ENCODE measurements at places on chromosomes 1 and 21.

DNA sequence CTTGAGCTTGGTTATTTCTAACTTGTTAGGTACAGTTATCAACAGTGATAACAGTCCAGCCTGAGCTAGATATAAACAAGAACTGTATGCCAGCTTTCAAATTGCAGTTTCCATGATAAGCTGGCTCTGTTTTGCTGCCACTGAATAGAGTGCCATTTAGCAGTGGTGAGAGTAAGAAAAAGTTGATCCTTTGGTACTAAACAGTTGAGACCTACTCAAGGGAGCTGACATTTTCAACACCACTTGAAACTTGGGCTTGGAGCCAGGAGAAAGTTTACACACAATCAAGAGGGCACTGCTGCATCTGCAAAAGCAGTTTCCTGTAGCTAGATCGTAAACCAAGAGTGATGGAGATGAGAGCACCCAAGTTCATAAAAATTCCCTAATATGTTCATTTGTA is 131.3 kb downstream of the RGS7 start:
- DNase-seq: no peak

- no peak for DNase-seq
Measured at GRCh38 chr1:205943245-205943644, at the start of gene SLC26A9. Gene SLC26A9, minus strand, starts transcription at chr1:205943456. Its CDS starts 7,636 bp downstream, at chr1:205935820.

GRCh38 chr1:226498640-226499008 is 49.9 kb upstream of the STUM start:
- DNase-seq: no peak

DNA sequence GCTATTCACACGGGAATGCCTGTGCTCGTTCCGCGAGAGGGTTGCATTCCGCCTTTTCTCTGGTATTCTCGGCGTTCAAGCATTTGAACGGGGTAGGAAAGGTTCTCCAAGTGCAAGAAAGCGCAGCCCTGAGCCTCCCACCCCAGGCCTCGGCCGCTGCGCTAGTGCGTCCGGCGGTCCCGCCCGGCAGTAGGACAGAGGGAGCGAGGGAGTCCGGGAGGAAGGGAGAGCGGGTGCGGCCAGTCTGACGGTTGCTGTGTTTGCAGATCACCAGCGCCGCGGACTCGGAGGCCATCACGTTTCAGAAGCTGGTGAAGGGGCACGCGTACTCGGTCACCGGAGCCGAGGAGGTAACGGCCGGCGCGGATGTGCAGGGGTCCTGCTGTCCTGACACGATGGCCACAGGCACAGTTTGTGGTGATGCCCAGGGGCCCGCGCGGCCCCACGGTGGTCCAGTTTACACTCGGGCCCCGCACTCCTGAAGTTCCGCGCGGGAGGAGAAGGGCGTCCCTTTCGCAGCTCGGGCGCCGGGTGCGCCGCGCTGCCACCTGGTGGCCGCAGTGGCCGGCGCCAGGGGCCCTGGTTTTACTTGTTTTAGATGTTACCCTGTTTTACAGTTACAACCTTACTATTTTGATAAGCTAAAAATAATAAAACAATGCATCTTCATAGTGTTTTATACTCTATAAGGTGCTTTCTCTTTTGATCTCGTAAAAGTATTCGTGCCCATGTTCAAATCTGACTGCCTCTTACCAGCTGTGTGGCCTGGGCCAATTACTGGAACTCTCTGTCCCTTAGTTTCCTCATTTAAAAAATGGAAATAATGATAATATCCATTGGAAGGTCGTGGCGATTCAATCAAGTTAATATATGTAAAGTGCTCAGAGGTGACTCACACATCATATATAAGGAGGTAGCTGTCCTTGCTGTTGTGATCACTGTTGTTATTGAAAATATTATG is 36.7 kb downstream of the CAPN2 start:
- DNase-seq: peak; percentile 71

DNA sequence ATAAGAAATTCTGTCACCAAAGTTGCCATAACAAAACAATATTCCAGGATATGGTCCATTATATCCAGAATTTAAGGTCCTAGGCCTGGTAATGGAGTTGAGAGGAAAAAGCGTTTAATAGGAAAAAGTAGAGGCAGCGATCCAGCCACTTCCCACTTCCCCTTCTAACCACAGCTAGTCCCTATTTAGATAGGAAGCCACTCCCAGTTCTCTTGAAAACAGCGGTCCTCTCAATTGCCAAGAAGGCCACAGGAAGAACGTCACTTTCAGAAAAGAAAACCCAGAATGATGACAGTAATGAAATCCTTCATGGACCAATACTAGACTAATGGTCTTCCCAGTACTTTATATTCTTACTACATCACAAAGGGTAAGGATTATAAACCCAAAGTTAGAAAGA is 38.6 kb downstream of the ABL2 start:
- no peak for DNase-seq

DNA sequence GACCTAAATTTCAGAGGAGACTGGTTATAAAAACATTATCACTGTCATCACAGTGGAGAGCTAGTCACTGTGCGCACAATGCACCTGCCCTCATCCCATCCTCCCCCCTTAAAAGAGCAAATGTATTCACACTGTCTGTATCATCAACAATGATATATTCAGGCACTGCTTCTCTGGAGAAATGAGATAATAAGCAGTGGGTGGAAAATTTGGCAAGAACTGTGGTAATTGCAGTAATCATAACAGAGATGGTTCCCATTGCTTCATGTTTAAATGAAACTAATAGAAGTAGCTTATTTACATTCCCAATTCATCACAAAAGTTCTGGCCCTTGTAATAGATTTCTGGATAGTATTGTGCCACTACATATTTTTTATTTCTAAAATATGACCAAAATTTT is 867.4 kb upstream of the ADGRL2 start:
- no peak for DNase-seq

DNA sequence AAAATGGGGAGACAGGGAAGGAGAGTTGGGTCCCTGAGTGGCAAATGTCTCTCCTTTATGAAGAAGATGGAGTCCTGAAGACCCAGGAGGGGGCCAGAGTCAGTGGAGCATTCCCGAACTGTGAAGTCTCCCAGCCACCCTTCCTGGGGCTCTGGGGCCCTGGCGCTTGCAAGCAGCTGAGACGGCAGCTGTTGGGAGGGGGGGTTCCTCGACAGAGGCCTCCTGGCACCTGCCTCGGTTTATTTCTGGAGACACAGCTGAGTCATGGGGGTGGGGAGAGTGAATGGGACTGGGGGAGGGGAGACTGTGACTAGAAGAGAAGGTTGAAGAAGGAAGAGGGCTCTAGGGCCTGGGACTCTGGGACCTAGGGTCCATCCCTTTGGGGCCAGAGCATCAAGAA is 14.0 kb downstream of the NES start:
- no peak for DNase-seq

- no peak for DNase-seq
Measured at GRCh38 chr1:217449370-217449769, 181.5 kb downstream of the GPATCH2 start.

DNA sequence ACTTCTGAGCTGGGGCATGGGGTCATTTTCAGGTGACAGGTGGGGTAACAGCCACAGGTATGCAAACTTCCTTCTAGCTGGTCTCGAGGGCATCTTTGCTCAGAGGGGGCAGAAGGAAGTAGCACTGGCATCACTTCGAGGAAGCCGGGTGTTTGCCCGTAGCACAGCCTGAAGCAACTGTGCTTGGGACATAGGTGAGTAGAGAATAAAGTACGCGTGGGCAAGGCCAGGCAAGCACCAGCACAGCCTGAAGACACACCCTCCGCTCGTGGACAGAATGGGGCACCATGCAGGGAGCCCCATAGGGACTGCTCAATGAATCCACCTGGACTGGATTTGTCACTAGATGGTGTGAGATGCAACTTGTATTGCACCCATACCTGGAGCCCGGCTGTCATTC is 167.1 kb downstream of the KCNJ6 start:
- no peak for DNase-seq

GRCh38 chr1:186605762-186606350 is 74.4 kb downstream of the PTGS2 start:
- DNase-seq: peak; percentile 20

GRCh38 chr1:178870944-178871343 is at the start of gene ANGPTL1:
Gene ANGPTL1, minus strand, starts transcription at chr1:178871077. Its CDS starts 5,301 bp downstream, at chr1:178865776.
- no peak for DNase-seq

- no peak for DNase-seq
Measured at GRCh38 chr21:31870472-31871193, 2.2 kb upstream of the HUNK start.

- peak; percentile 8 for DNase-seq
Measured at GRCh38 chr1:228735871-228736586, 750 bp downstream of the RHOU start.

DNA sequence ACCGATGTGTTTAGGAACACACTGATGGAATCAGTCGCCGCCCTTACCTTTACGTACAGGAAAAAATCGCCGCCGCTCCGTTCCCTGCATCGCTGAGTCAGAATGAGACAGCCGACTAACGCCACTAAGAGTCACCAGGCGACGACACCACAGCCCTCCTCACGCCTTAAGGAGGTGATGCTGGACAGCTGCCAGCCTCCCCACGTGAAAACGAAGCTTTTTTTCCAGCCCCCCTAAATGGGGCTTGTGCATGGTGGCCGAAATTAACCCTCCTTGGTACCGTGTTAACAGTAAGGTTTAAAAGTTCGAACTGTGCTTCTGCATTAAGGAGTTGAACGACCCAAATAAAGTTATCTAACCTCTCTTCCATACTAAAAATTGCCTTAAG is 511 bp downstream of the DNTTIP2 start:
- peak; percentile 75 for DNase-seq

DNA sequence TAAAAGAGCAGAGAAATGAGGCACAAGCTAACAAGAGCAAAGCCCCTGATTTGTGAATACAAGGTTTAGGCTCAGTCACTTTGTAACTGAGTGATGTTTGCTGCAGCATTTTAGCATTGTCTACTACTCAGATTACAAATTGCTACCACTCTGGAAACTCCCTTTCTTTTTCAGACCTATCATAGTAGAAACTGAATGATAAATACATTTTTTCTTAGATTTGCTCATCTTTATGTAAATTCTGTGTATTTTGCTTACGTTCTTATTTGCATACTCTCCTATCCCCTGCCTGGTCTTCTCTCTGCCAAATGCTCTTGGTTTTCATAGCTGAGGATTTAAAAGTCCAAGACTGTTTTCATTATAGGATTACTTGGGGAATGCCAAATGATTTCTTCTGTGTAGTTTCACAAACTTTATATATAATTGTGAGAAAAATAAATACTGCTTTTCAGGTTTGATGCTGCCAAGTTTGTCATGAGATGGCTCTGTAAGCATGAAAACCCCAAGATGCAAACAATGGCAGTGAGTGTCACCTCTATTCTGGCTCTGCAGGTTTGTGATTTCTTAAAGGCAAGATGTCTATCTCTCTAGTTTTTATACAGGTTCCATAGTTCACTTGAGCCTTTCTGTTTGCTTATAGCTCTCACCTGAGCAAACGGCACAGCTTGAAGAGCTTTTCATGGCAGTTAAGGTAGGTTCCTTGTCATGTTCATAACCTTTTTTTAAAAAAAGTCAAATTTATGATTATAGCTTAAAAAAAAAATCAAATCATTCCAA is 24.7 kb downstream of the ZYG11A start:
- no peak for DNase-seq

GRCh38 chr1:235160383-235160956 is 580 bp downstream of the RBM34 start:
- DNase-seq: no peak

GRCh38 chr1:91828583-91829281 is 57.2 kb downstream of the TGFBR3 start:
- no peak for DNase-seq

- no peak for DNase-seq
Measured at GRCh38 chr1:87914396-87914795, 585.7 kb downstream of the LMO4 start.
